RPMI7951 (cell line): ENCODE measurements at places on chromosomes 5 and 9.
A peak's percentile ranks its signal among the peaks of the same experiment; 100 is the strongest.

DNA sequence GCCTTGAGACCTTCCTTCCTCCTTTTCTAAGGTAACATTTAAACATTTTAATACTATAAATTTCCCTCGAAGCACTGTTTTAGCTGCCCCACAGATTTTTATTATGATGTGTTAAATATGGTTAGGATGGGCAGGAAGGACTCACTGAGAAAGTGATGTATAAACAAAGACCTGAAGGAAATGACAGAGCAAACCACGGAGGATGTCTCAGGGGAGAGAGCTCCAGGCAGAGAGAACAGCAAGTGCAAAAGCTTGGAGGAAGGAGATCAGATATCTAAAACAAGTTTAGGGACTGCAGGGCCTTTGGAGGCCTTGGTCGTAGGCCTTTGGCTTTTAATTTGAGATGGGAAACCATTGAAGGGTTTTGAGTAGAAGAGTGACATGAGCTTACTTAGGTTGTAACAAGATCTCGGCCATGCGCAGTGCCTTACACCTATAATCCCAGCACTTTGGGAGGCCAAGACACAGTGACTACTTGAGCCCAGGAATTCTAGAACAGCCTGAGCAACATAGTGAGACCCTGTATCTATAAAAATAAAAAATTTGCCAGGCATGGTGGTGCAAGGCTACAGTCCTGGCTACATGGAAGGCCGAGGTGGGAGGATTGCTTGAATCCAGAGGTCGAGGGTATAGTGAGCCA is 35.5 kb upstream of the LRRTM2 start:
- peak; percentile 15 for DNase-seq

GRCh38 chr9:91776409-91777291 is 173.4 kb downstream of the ROR2 start:
- no peak for DNase-seq

- no peak for DNase-seq
Observed at GRCh38 chr5:157651623-157652376, 438 bp downstream of the SOX30 start.

- DNase-seq, result no peak
Observed at GRCh38 chr5:57437976-57438805, 44.4 kb downstream of the ACTBL2 start.

DNA sequence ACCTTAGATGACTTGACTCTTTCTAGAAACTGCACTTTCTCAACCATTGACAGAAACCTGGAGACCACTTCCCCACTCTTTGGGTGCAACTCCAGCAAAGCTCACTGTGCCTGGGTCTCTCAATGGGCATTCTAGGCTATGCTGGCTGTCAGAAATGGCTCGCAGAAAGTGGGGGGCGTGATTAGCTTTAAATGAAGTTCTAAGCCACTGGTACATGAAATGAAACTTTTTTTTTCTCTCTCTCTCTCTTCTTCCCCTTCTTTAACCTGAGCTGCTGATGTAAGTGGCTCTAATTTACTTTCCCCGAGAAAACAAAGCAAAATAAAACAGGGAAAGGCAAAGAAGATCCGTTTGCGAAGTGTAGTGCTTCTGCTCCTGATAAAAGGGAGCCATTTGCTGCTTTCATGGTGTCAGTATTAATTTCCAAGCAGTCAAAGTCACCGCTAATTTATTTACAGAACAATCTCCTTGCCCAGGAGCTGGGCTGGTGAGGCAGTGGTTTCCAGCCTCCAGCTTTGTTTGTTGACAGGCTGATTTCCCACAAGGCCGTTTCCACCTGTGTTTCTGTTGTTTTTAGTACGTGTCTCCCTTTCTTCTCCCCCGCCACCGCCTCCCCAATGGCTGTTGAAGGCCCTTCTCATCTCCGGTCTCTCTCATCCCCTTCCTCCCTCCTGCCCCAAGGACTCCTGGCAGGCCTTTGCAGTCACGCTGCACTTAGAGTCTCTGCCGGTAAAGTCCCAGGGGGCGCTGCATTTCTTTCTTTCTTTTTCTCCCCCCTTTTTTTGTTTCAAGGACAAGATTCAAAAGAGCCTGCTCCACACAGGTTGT is 422.9 kb downstream of the EBF1 start:
- DNase-seq, result no peak

DNA sequence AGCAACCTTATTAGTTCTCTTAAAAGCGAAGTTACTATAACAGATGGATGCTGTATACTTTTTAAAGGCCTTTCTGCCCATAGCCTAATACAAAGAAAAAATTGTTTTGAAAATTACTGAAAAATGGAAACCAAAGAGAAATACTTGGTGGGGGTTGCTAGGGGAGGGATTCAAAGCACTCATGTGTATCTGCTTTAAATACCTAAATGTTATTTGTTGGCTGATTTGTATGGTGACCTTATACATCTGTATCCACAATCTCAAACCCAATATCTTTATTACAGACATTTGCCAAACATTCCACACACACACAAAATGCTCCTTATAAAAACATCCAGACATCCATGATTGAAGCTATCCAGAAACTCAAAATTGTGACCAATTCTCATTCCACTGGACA is 172.0 kb downstream of the ADAMTS12 start:
- no peak for DNase-seq

- DNase-seq, result no peak
Observed at GRCh38 chr5:176895831-176896230, 3.3 kb downstream of the HK3 start.

DNA sequence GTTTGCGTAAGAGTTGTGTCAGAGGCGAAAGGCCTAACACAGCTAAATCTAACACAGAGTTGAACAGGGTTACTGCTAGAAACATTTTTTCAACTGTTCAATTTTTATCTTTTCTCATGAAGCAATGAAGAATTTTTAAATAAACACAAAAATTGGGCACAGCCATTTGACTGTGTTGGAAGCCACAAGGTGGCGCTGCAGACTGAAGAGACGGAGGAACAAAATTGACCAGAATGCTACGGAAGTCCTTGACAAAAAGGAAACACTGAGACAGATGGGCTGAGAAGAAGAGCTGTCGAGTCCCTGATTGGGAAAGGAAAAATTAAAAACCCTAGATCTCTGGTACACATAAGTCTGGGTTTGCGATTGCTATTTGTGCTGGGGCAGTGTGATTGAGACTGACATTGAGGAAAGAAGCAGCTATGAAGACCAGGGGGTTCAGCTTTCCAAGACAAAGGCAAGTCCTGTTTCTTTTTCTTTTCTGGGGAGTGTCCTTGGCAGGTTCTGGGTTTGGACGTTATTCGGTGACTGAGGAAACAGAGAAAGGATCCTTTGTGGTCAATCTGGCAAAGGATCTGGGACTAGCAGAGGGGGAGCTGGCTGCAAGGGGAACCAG is at the start of gene PCDHB9:
Gene PCDHB9 (plus strand): TSS at position 265 of the 616 bp plus-strand sequence. CDS start 158 bp downstream, at position 423.
- peak; percentile 37 for DNase-seq

DNA sequence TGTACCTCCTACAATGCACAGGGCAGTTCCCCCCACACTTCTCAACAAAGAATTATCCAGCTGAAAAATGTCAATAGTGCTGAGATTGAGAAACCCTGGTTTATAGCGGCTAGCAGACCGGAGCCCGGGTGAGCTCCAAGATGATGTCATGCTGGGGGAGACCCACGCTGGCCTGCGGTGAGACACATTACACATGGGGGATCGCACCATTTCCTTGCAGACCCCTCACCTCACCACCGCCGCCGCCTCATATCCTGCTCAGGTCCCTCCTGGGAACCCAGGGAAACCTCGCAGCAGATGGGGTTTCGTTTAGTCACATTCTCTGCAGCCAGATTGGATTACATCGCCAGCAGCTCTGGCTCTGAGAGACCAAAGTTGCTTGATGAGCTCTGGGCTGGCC is 14.7 kb upstream of the TNC start:
- DNase-seq, result no peak

GRCh38 chr9:113707953-113708695 is 168.0 kb upstream of the ZNF618 start:
- DNase-seq, result no peak

DNA sequence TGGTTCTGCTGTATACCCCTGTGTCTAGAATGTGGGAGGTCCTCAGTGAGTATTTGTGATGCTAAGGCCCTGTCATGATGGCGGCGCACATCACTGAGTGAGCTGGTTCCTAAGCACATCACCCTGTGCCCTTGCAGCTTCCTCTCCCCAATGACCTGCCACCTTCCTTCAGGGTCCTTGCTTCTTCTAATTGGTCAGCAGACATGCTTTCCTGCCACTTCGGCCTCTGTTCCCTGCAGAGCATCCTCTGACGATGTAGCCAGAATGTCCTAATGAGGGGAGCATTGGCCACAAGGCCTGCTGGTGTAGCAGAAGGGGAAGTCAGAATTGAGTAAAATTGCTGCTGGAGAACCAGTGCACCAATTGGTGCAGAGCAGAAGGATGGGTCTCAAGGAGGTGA is 31.1 kb upstream of the ANGPTL2 start:
- no peak for DNase-seq

DNA sequence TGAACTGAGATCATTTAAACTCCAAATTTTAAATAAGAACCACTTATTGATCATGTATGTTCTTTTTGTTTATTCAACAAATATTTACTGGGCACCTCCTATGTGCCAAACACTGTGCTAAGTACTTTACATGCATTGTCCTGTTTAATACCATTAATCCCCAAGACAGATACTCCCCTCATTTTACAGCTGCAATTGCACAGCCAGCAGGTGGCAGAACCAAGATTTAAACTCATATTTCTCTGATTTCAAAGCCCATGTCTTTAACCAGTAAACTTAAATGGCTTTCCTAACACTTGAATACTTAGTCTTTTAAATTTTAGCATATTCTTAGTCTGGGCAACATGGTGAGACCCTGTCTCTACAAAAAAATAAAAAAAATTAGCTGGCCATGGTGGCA is 43.4 kb upstream of the KIAA1958 start:
- DNase-seq, result peak; percentile 1

DNA sequence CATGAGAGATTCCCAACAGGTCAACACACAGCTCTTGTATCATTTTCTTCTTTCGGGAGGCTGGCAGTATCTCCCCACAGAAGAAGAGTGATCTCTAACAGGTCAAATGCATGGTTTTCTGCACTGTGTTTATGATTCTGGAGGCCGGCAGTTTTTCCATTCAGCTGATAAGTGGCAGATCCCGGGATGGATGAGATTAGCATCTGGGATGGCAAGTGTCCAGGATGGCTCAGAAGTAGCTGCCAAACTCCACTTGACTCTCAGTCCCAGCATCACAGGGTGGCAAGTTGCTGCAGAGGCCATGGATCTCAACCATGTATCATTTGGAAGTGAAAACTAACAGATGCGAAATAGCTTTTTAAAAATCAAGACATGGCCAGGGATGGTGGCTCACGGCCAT is 97.8 kb upstream of the SLC44A1 start:
- DNase-seq, result peak; percentile 44

GRCh38 chr5:56986626-56986947 is 34.7 kb upstream of the MIER3 start:
- peak; percentile 10 for DNase-seq

DNA sequence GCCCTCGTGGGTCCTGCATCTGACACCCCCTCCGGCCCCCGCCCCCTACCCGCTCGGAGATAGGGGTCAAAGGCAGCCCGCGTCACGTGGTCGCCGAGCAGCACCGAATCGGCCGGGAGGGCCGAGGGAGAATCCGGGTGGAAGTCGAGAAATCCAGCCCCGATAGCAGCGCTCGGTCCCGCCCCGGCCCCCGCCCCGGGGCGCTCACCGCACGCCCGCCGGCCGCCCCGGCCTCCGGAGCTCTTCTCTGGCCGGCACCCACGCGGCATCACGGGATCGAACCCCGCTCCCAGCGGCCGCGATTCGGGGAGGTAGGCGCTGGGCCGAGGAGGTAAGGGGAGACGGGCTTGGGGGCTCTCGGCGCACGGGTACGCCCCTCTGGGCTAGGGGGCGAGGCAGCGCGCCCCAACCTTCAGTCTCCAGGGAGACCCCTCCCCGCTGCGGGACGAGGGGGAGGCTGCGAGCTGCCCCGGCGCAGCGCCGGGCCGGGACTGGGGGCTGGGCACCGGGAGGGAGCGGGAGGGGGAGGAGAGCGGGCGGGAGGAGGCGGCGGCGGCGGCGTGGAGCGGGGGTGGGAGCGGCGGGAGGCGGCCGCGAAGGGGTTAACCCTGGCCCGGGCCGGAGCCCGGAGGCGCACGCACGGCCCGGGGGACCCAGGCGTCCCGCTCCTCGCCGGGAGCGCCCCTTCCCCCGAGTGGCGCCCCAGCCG is 22.1 kb upstream of the NDST1 start:
- no peak for DNase-seq

DNA sequence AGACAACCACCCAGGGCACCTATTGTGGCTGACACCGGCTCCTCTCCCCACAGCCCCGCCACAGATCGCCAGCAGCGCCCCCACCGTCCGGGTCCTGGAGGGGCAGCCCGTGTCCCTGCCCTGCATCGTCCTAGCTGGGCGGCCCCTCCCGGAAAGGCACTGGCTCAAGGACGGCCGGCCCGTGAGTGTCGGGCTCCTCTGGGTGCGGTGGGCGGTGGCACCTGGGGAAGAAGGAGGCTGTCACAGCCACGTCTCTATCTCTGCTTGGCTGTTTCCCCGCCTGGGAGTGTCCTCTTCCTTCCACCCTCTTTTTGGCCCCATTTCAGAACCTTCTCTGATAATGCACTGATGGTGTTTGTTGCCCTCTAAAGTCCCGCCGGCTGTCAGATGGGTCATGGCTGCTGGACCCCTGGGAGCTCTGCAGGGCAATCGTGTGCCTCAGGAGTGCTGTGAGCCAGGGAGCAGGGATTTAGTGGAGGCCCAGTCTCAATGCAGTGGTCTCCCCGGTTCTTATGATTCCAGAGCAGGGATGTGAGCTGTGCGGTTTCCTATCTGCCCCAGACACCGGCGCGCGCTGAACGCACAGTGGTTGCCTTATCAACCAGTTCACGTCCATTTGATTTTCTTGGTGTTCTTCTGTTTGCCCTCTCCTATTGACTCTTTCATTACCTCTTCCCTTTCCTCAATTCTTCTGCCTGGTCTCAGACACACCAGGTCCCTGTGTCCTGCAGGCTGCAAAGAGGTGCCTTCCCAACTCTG is 55.3 kb downstream of the HMCN2 start:
- no peak for DNase-seq

DNA sequence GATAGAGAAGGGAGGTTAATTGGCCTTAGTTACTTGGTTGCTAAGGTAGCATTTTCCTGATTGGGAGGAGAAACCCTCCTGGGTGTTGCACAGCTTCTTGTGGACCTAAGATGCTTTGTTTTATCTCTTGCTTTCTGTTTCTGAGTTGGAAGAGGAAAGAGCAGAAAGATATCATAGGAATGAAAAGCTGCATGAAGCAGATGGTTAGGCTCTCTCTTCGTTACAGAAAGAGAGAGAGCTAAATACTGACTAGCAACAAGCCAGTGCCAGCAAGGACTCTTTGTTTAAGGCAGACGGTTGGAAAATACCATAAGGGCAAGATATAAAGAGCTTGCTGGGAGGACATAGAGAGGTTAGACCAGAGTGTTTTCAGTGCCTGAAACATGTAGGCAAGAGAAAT is 103.1 kb downstream of the ATG10 start:
- DNase-seq, result no peak
